ENCODE measurements at places on chromosomes 16 and 17.

GRCh38 chr17:59347975-59348391 is 16.5 kb downstream of the YPEL2 start:
- DNase-seq, result no peak

DNA sequence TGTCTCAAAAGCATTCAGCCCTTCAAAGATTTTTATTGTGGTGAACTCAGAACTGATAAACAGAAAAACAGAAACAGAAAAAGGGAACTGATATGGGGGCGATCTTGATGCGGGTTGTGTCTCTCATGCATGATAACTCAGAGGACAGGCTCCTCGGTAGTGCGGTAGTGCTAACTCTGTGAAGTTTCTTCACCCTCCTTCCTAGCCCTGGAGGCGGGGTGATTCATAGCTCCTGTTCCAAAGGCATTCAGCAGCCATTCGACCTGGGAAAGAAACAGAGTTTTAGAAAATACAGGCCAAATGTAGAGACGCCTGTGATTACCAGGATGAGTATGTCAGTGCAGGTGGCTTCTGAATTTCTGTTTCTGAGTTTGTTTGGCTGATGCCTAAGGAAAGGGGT is 5.5 kb upstream of the MAF start:
- DNase-seq, result no peak

DNA sequence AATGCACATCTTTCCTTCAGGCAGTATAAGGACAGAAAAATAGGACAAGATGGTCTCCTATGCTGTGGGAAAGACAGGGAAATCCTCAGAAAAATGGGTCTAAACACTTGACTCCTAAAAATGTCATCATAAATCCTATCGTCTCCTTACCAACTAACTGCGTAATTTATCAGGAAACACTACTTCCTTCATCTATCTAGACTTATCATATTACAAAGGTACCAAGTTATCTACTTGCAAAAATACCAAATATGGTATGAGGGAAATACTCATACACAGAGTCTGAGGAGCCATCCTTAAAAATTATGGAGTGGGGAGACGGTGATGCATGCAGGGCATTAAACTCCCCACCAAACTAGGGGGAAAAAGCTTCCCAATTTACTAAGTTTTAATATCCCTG is 44.1 kb downstream of the GRB2 start:
- DNase-seq, result no peak

- no peak for DNase-seq
Observed at GRCh38 chr17:4229627-4230541, 33.9 kb downstream of the ANKFY1 start.

DNA sequence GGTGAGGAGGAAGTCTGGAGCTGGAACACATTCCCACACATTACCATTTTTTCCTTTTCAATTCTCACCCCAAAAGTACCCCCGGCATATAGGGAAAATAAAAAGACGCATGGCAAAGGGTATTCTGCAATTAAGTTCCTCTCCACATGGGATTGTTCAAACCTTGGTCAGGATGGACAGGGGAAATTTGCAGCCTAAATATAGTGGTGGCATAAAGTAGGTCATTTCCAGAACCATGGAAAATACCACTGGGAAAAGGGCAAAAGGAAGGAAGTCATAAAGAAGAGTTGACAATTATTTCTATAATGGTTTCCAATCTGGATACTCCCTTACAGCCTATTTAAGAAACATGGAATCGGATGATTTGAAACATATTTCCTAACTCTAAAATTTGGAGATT is 135.8 kb downstream of the STX8 start:
- no peak for DNase-seq

- DNase-seq, result no peak
Observed at GRCh38 chr16:83542491-83542890, 265.3 kb upstream of the HSBP1 start.

DNA sequence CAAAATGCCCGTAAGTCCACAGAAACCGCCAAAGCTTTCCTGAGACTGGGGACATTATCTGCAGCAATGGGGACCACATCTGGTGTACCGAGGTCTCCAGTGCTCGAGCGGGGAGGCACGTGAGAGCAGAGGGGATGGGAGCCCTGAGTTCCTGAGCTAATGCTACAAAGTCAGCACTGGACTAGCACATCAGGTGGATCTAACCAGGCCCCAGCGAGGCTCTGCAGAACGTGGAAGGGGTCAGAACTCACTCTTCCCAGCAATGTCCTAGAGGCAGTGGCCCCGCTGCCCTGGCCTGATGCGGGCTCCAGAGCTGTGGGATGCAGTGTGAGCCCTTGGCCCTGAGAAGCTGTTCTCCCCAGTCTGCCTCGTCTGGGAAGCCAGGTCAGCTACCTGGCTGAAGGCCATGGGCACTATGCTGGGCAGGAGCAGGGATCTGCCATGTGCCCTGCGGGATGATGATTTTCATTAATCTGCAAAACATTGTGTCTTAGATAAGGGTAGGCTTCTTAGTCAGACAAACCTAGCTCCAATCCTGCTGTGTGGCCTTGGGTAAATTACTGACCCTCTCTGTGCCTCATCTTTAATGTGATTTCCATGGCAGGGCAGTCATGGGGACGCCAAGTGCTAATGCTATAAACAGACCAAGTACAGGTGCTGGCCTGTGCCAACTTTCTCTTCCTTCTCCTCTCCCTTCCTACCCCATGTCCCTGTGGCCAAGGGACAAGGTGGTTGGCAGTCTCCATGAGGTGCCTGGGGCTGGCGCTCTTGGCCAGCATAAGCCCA is 40.1 kb upstream of the SLC38A10 start:
- DNase-seq, result no peak

GRCh38 chr17:4722678-4723240 is 8.5 kb upstream of the MED11 start:
- DNase-seq, result no peak

GRCh38 chr16:67425061-67425460 is 5.9 kb upstream of the HSD11B2 start:
- no peak for DNase-seq

DNA sequence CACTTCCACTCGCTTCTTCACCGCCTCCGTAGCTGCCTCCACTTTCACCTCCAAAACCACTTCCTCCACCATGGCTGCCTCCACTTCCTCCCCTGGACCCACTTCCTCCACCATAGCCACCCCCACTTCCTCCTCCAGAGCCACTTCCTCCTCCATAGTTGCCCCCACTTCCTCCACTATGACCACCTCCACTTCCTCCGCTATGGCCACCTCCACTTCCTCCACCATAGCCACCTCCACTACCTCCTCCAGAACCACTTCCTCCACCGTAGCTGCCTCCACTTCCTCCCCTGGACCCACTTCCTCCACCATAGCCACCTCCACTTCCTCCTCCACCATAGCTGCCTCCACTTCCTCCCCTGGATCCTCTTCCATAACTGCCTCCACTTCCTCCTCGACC is 4.5 kb downstream of the KRT9 start:
- DNase-seq, result no peak

DNA sequence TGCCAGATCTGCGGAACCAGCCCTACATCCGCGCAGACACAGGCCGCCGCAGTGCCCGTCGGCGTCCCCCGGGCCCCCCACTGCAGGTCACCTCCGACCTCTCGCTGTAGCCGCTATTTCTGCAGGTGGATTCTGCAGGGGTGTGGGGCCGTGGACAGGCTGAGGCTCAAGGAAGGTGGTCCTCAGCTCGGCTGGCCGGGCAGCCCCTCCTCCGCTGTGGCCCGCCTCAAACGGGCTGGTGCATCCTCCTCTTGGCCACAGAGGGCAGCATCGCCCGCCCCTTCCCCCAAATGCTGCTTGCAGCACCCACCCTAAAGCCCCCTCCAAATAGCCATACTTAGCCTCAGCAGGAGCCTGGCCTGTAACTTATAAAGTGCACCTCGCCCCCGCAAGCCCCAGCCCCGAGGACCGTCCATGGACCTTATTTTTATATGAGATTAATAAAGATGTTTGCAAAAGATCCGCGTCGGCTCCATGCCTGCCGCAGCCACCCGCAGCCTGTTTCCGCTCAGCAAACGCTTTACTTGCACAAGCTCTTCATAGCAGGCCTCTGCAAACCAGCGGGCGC is 14.9 kb downstream of the SPATA32 start:
- no peak for DNase-seq

GRCh38 chr16:20889625-20890275 is 10.4 kb downstream of the DCUN1D3 start:
- DNase-seq, result no peak

- DNase-seq, result no peak
Observed at GRCh38 chr17:77610518-77610893, 348.0 kb upstream of the TNRC6C start.

- no peak for DNase-seq
Observed at GRCh38 chr16:74611721-74612120, 4.8 kb upstream of the GLG1 start.

DNA sequence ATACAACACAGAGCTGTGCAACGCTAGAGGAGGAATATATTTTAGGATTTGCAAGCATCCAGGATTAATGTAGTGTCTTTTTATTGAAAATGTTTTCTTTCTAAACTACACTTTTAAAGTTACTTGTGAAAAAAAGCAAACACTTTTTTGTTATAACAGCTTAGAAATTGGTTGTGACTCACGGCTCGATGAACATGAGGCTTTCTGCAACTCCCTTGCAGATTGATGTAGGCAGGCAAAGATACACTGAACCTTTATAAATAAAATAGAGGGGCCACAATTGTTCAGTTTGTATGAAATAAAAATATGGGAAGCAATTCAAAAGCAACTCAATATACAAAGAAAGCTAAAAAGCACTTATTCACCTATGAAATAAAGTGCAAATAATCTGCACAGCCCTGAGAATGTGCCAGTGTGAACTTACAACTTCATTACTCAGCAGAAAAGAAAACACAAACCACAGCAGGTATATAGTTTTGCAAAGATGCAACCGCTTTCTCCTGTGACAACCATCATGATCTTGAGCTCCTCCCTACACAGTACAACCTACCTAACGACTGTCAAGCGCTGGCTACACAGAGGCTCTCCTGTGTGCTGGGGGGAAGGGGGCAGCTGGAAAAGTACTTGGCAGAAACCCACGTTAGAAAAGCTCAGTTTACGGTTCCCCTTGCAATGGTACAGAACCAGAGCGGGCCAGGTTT is 948 bp downstream of the LUC7L start:
- DNase-seq, result no peak

- DNase-seq, result no peak
Observed at GRCh38 chr17:14688134-14688533, 387.3 kb downstream of the HS3ST3B1 start.

GRCh38 chr16:24784121-24784520 is 54.7 kb downstream of the TNRC6A start:
- DNase-seq, result no peak

All from stimulated activated CD4-positive, alpha-beta T cell treated with anti-CD3 and anti-CD28 coated beads, Interleukin-4, amount 100 ng/mL, for 4 hours (primary cell).